ENCODE measurements at places on chromosomes 3 and 15.

DNA sequence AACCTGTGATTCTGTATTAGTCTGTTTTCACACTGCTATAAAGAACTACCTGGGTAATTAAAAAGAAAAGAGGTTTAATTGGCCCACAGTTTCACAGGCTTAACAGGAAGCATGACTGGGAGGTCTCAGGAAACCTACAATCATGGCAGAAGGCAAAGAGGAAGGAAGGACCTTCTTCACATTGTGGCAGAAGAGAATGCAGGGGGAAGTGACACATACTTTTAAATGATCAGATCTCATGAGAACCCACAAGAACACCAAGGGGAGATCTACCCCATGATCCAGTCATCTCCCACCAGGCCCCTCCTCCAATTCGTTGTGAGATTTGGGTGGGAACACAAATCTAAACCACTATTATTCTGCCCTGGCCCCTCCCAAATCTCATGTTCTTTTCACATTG, 6.1 kb downstream of the ZKSCAN7 start:
- H3K4me3 ChIP-seq = no peak overlapping the region
- no peak overlapping the region for H3K27ac ChIP-seq
- peaks cover 4% of the 10 kb centered on the region for H3K36me3 ChIP-seq
- peaks cover 2% of the 10 kb centered on the region for H3K4me1 ChIP-seq

- H3K27ac ChIP-seq = no peak overlapping the region
- H3K27me3 ChIP-seq = peaks cover 9% of the 10 kb centered on the region
- no peaks in the 10 kb centered on the region for H3K4me1 ChIP-seq
These were observed 15.8 kb upstream of the NSMCE3 start for GRCh38 chr15:29285386-29285785.

- no peak overlapping the region for H3K4me3 ChIP-seq
- no peak overlapping the region for H3K27ac ChIP-seq
- peaks cover 14% of the 10 kb centered on the region for H3K36me3 ChIP-seq
- H3K27me3 ChIP-seq = no peaks in the 10 kb centered on the region
- H3K4me1 ChIP-seq = no peaks in the 10 kb centered on the region
- DNase-seq = no peak
These were observed 14.0 kb downstream of the SLC6A6 start for GRCh38 chr3:14416453-14416852.

GRCh38 chr3:154886437-154886836, 193.7 kb upstream of the MME start:
- DNase-seq = no peak
- H3K4me1 ChIP-seq = no peaks in the 10 kb centered on the region
- H3K27me3 ChIP-seq = no peaks in the 10 kb centered on the region
- H3K27ac ChIP-seq = no peak overlapping the region
- no peak overlapping the region for H3K4me3 ChIP-seq
- no peaks in the 10 kb centered on the region for H3K36me3 ChIP-seq

DNA sequence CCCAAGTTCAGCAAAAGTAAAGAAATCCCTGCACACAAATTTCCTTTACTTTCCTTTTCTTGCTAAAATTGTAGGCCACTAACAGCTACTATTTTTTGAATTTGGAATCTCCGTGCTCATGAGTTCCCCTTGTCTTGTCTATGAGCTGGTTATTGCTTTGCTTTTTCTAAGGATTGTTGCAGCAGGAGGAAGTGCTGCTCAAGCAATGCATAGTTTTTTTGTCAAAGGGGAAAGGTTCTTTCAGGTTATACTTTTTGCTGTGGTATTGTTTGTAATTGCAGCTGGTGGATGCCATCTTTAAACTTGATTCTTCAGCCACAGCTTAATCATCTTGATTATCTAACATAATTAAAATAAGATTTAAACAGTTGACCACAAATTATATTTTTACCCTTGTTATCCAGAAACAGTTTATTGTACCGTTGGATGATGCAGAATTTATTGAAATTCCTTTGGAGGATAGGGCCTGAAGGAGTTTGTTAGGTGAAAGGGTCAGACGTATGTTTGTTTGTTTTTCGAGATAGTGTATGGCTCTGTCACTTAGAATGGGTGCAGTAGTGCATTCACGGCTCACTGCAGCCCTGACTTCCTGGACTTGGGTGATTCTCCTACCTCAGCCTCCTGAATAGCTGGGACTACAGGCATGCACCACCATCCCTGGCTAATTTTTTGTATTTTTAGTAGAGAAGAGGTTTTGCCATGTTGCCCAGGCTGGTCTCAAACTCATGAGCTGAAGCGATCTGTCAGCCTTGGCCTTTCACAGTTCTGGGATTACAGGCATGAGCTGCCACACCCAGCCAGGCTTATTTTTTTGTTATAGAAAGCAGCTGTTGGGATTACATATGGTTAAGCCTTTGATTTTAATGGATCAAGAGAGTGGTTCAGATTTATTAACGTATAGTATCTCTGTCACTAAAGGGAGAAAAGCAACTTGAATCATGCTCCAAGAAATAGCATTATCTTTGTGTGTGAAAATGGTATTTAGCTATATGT, 11.7 kb downstream of the MGA start:
- peaks cover 3% of the 10 kb centered on the region for H3K4me1 ChIP-seq
- H3K36me3 ChIP-seq = peaks cover 11% of the 10 kb centered on the region
- DNase-seq = no peak
- no peak overlapping the region for H3K4me3 ChIP-seq
- no peaks in the 10 kb centered on the region for H3K27me3 ChIP-seq
- no peak overlapping the region for H3K27ac ChIP-seq

DNA sequence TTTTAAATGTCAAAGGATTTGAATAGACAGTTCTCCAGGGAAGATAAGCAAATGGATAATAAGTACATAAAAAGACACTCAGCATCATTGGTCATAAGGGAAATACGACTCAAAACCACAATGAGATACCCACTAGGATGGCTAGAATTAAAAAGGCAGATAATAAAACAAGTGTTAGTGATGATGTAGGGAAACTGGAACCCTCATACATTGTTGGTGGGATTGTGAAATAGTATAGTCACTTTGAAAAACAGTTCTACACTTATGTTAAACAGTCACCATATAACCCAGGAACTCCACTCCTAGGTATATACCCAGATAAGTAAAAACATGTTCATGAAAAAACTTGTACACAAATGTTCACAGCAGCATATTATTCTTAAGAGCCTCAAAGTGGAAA, 72.5 kb downstream of the GPR156 start:
- no peak for DNase-seq
- H3K27me3 ChIP-seq = no peaks in the 10 kb centered on the region
- no peaks in the 10 kb centered on the region for H3K36me3 ChIP-seq

GRCh38 chr3:53680028-53680427, 166.2 kb downstream of the CHDH start:
- H3K4me1 ChIP-seq = no peaks in the 10 kb centered on the region
- no peak overlapping the region for H3K4me3 ChIP-seq
- DNase-seq = no peak
- no peaks in the 10 kb centered on the region for H3K27me3 ChIP-seq
- no peak overlapping the region for H3K27ac ChIP-seq

GRCh38 chr15:81349271-81349670, 24.7 kb downstream of the TMC3 start:
- DNase-seq = no peak
- H3K27ac ChIP-seq = no peak overlapping the region
- no peaks in the 10 kb centered on the region for H3K4me1 ChIP-seq

DNA sequence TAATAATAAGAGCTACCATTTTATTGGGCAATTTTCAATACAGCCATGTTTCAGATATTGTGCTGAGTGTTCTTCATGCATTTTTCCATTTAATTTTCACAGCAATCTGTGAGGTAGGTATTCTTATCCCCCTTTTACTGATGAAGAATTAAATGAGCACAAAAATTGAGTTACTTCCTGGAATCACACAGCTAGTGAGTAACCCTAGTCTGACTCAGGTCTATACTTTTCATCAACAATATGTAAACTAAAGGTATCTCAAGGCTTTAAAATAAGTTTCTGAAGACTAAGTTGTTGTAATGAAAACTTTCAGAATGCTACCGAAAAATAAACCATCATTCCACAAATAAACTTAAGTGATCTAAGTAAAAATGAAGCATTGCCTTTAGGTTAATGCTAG, 22.3 kb downstream of the HACD2 start:
- H3K4me1 ChIP-seq = no peaks in the 10 kb centered on the region
- no peak overlapping the region for H3K4me3 ChIP-seq
- H3K27ac ChIP-seq = no peak overlapping the region
- H3K27me3 ChIP-seq = no peaks in the 10 kb centered on the region
- peaks cover 4% of the 10 kb centered on the region for H3K36me3 ChIP-seq

GRCh38 chr15:85633859-85634258, 160.9 kb downstream of the KLHL25 start:
- peaks cover 3% of the 10 kb centered on the region for H3K4me1 ChIP-seq
- H3K4me3 ChIP-seq = no peak overlapping the region
- H3K36me3 ChIP-seq = no peaks in the 10 kb centered on the region
- no peak for DNase-seq
- H3K27ac ChIP-seq = no peak overlapping the region

- no peaks in the 10 kb centered on the region for H3K36me3 ChIP-seq
- H3K4me1 ChIP-seq = no peaks in the 10 kb centered on the region
- H3K27ac ChIP-seq = no peak overlapping the region
These were observed 8.5 kb upstream of the UBXN7 start for GRCh38 chr3:196440696-196441095.

- no peaks in the 10 kb centered on the region for H3K36me3 ChIP-seq
- peak; percentile 24 for DNase-seq
- no peak overlapping the region for H3K27ac ChIP-seq
- H3K4me3 ChIP-seq = no peak overlapping the region
- peaks cover 9% of the 10 kb centered on the region for H3K4me1 ChIP-seq
- no peaks in the 10 kb centered on the region for H3K27me3 ChIP-seq
These were observed 11.4 kb downstream of the NEK10 start for GRCh38 chr3:27357665-27358258.

GRCh38 chr3:23404246-23404645, 201.1 kb downstream of the UBE2E2 start:
- no peaks in the 10 kb centered on the region for H3K27me3 ChIP-seq
- no peak overlapping the region for H3K4me3 ChIP-seq
- H3K27ac ChIP-seq = no peak overlapping the region
- no peak for DNase-seq
- H3K4me1 ChIP-seq = no peaks in the 10 kb centered on the region
- H3K36me3 ChIP-seq = no peaks in the 10 kb centered on the region

GRCh38 chr3:182978387-182978786, 2.0 kb downstream of the DCUN1D1 start:
- no peak overlapping the region for H3K27ac ChIP-seq
- peaks cover 11% of the 10 kb centered on the region for H3K4me1 ChIP-seq
- H3K27me3 ChIP-seq = no peaks in the 10 kb centered on the region
- no peaks in the 10 kb centered on the region for H3K36me3 ChIP-seq

DNA sequence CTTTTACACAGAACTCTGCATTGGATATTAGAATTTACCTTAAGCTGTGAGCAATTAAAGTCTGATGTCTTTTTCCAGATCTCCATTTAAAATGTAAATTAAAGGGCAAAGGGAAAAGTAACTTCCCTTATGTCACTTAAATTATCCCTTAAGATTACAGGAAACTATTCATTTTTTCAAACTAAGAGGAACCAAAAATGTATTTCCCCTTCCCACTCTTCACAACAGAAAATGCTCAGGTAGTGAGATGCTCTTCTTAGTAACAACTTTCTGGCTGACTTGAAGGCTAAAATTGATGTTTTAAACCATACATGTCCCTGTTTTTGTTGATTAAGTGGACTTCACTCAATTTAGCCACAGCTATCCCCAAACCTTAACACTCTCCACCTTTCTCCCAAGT, 17.6 kb downstream of the RSL24D1 start:
- no peak for DNase-seq
- H3K36me3 ChIP-seq = peaks cover 44% of the 10 kb centered on the region
- no peaks in the 10 kb centered on the region for H3K27me3 ChIP-seq
- H3K4me3 ChIP-seq = no peak overlapping the region

DNA sequence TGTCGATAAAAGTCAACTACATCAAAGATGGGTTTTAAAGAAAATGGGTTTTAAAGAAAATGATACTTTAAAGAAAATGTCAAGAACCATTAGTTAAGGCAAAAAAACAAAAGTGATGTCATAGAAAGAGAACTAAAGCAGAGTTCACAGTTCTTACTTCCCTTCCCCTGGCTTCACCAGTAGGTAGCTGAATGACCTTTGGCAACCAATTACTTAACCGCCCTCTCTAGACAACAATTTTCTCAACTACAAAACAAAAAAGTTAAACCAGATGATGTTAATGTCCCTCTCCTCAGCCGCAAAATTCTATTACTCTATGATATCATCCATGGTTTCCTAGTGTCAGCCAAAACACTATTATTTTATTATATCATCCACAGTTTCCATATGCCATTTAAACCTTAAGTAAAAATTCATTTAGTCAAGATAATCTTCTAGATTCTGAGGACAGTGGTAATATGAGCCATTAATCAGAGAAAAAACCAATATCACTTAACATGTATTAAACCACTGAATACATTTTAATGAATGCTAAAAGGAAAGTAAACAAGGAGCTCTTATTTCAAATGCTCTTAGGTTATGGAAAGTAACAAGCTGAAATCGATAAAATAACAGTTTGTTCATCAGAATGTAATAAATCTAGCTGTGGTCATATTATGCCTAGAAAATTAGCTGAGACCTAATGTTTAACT, 13.1 kb downstream of the RYK start:
- no peak for DNase-seq
- H3K27ac ChIP-seq = no peak overlapping the region
- H3K4me3 ChIP-seq = no peak overlapping the region
- no peaks in the 10 kb centered on the region for H3K27me3 ChIP-seq
- H3K36me3 ChIP-seq = no peaks in the 10 kb centered on the region
- H3K4me1 ChIP-seq = no peaks in the 10 kb centered on the region

GRCh38 chr3:17882981-17883380, 140.6 kb upstream of the TBC1D5 start:
- DNase-seq = no peak
- H3K4me1 ChIP-seq = no peaks in the 10 kb centered on the region
- no peaks in the 10 kb centered on the region for H3K36me3 ChIP-seq
- no peak overlapping the region for H3K27ac ChIP-seq

DNA sequence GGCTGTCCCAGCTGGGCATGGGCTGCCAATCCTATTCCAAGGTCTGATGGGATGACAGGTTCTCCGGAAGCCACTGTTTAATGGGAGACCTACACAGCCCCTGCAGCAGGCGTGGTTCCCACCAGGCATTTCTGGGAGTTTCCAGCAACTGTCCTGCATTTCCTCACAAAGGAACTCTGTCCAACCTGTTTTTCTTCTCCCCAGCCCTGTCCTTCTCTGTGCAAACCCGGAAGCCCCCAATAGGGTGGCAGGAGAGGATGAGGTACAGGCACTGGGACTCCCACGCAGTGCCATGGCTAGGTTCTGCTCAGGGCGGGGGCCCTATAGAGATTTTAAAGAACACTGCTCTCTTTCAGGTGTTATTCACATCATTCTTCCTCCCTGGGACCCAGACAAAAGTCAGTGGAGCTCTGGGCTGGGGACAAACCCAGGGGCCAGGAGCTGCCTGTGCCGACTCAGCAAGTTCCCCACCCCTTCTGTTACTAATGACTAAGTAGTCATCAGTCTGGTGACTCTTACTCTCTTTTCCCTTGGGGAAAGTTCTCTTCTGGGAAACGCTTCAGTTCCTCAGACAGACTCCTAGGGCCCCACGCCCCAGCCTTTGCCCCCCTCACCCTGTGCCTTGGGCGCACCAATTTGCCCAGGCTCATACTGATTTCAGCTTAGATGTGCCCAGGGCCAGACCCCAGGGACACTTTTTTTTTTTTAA, 97.7 kb downstream of the CD47 start:
- H3K4me1 ChIP-seq = peaks cover 10% of the 10 kb centered on the region
- no peaks in the 10 kb centered on the region for H3K27me3 ChIP-seq
- no peak overlapping the region for H3K4me3 ChIP-seq
- H3K36me3 ChIP-seq = no peaks in the 10 kb centered on the region
- no peak for DNase-seq

- H3K4me3 ChIP-seq = no peak overlapping the region
- no peaks in the 10 kb centered on the region for H3K4me1 ChIP-seq
- H3K27me3 ChIP-seq = no peaks in the 10 kb centered on the region
- no peak for DNase-seq
- no peaks in the 10 kb centered on the region for H3K36me3 ChIP-seq
- no peak overlapping the region for H3K27ac ChIP-seq
These were observed 145.8 kb upstream of the NECTIN3 start for GRCh38 chr3:110925798-110926197.
